ENCODE measurements at places on chromosomes 16 and 17. TPM values are rescaled to one million over a fixed set of nuclear protein-coding genes. Genes with fewer than 3 reads are reported as not detected.

Gene NOD2
- total RNA-seq, result not detected

Gene MAP2K6
- total RNA-seq, result 3.4 TPM

Gene ITGAX
- total RNA-seq, result not detected

Gene HSD11B2
- not detected for total RNA-seq

Gene TVP23A
- total RNA-seq, result not detected

Gene DCAF7
- 28.5 TPM for total RNA-seq

Gene CEMP1
- total RNA-seq, result not detected

Gene SHBG
- total RNA-seq, result 0.25 TPM

Gene VAT1
- total RNA-seq, result 461 TPM

Gene ZNF624
- total RNA-seq, result 6.2 TPM

Gene TBKBP1
- total RNA-seq, result 7.9 TPM
